ENCODE measurements at places on chromosomes 5 and 9.
A peak's percentile ranks its signal among the peaks of the same experiment; 100 is the strongest.

DNA sequence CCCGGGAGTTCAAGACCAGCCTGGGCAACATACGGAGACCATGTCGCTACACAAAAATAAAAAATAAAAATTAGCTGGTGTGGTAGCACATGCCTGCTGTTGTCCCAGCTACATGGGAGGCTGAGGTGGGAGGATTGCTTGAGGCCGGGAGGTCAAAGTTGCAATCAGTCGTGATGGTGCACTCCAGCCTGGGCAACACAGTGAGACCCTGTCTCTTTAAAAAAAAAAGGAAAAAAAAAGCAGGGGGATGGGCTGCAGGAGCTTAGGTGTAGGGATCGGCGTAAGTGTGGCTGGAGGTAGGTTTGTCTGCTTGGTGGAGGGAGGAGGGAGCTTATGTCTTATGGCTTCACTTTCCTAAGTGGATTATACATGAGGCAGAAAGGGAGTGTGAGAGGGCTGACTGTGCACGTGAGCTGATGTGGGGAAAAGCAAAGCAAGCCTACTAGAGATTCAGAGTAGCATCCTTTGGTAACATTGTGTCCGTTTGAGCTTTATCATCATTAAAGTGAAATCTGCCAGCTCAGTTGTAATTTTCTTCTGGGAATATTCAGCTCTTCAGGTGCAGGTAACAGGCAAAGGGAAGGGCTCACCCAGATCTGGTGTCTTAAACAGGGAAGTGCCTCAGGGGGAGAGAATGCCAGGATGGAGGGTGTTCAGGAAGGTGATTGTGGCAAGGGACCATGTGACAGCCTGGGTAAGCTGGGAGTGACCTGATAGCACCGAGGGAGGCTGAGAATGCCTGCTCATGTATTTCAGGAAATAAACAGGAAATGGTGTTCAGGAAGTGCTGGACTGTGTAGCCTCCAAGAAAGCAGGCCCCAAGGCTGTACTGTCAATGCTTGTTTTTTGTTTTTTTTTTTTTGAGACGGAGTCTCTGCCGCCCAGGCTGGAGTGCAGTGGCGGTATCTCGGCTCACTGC, 17.6 kb upstream of the SETX start:
- DNase-seq = no peak

GRCh38 chr9:131608493-131609037, 63.2 kb downstream of the PRRT1B start:
- DNase-seq = no peak

DNA sequence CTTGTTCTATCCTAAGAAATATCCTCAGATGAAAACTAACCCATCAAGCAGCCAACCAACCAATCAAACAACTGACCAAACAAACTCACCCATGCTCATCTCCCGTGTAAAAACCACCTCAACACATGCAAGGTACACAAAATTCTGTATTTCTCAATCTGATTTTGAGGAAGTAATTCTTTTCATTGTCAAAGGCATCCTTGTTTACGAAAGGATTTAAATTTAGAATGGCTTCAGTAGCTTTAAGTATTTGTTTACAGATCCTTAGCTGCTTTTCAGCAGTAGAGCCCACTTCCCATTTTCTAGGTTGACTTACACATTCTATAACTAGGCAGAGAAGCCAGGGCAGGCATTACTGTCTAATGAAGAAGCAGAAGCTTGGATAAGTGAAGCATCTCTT, 78.6 kb downstream of the NTRK2 start:
- DNase-seq = no peak

DNA sequence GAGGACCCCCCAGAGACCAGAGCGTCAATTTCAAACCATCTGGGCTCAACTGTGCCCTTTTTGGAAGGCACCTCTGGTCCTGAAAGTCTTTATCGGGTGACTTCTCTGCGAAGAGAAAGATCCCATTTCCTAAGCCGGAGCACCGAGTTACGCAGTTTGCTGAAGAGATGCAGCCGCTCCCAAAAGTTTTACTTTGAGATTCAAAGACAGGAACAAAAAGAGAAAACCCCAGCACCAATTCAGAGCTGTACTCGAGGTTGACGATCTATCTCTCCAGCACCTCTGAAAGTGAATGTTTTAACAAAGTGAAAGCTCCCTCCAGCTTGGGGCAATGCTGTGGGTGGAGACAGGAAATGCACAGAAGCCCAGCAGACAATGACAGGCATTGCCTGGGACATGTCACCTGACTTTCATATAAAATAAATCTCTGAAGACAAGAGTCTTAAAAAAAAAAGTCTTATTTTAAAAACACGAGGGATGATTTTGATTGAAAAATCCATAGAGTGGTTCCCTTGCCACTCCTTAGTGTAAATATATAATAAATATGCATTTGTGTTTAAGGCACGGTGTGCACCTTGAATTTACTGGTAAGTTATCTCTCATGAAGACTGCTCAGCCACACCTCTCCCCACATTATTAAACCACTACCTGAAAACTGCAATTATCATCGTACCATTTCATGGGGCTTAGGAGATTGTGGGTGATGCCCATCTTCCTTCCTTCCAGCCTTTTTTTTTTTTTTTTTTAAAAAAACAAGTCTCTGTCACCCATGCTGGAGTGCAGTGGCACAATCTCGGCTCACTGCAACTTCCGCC, 79.9 kb downstream of the FNBP1 start:
- DNase-seq = peak; percentile 87

DNA sequence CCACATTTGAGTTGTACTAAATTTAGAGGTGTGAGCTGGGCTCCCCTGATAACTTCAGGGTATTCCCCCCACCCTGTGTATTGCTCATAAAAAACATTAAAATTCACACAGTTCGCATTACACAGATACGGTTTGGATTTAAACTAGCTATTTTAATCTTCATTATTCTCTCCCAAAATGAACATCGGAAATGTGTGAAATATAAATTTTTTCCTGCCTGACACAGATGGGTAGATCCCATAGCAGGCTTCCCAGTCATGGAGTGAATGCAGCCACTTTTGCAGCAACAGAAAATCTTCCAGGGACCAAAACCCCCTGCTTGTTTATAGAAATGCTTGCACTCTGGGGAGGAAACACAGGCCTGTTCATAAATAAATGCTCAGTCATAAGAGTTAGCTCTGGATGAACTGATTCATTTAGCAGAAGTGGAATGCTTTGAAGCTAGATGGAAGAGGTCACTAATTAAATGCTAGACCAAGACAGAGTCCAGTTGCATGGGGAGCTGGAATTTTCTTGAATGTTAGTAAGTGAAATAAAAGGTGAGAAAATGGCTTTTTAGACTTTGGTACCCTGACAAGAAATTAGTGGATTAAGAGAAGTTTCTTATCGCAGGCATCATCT, 115.6 kb downstream of the PDE8B start:
- DNase-seq = no peak

GRCh38 chr9:79430619-79431018, 141.1 kb upstream of the TLE4 start:
- no peak for DNase-seq

DNA sequence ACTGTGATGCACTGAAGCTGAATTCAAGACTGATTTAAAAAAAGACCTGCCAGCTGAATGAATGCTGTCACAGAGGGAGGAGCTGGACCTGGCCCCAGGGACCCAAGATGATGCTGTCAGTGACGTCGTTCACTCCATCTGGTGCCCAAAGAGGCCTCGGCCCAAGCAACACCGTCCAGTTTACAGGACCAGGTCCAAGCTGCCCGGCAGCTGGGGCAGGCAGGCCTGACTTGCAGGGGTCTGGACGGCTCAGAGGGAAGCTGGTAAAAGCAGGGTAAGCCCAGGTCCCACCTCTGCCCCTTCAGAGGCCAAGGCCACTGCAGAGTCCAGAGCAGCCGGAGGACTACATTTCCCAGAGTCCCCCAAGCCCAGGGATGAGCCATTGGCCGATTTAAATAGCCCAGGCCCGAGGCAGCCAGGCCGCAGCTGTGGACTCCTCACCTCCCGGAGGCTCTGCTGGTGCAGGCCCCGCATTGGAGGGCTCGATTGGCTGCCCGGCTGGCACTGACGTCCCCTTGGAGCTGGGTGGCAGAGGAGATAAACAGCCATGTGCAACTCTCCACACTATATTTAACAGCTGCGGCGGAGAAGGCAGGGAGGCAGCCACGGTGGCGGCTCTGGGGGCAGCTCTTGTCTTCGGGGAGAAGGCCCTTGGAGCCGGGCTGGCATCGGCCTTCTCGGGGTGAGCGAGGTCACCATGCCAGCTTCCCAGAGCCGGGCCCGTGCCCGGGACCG, at the start of gene PLPP7:
PLPP7 (plus strand) TSS at position 423 of the 735 bp plus-strand sequence; CDS start at position 698, 275 bp downstream.
- DNase-seq = no peak

DNA sequence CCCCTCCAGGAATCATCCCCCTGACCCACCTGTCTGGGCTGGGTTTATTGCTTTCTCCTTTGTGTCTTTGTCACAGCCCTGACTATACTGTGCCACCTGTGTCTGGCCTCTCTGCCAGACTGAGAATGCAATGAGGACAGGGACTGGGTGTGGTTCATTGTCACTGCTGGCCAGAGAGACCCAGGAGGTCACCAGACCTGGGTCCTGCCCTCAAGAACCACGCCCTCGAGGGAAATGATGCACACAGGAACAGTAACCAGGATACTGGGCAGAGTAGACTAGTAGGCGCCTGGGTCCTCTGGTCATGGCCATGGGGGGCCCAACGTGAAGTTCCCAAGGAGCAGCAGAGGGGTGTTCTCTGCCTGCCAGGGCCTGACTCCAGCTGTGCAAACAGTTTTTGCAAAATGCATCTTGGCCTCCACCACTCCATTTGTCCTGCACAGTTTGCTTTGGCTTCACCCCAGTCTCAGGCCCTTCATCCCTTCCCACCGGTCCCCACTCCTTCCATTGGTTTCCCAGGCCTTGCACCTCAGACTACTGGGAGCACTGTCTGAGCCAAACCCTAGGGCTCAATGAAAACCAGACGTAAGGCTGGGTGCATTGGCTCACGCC, 17.8 kb downstream of the RGS3 start:
- DNase-seq = no peak

GRCh38 chr5:61307611-61308010, 24.4 kb upstream of the ZSWIM6 start:
- DNase-seq = no peak

- DNase-seq = no peak
Measured at GRCh38 chr9:38486056-38486615, 61.9 kb upstream of the IGFBPL1 start.

DNA sequence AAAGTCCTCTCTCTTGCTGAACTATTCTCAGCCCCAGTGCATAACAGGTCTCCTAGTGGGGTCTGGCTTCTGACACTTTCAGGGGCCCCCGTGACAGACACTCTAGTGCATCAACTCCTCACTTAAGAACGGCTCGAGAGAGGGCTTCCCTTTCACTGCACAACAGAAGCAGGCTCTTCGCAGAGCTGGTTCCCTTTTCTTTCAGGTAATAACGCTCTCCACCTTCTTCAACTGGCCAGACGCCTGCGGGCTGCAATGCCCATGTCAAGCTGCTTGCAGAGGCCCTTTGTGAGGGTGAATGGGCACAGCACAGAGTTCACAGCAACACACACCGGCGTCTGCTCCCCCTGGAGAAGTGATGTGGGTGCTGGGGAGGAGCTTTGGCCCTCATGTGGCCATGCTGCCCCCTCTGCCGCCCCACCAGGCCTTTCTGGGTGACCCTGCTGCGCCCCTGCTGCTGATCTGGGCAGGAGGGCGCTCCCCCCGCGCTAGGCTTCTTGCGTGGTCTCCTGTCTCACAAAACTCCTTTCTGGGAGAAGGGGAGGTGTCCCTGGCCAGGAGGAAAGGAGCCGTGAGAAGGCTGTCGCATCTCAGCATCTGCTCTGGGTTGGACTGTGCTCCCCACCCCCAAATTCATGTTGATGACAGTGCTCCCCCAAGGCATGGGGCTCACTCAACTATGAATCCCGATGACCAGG, 2.4 kb downstream of the MRPL36 start:
- no peak for DNase-seq

DNA sequence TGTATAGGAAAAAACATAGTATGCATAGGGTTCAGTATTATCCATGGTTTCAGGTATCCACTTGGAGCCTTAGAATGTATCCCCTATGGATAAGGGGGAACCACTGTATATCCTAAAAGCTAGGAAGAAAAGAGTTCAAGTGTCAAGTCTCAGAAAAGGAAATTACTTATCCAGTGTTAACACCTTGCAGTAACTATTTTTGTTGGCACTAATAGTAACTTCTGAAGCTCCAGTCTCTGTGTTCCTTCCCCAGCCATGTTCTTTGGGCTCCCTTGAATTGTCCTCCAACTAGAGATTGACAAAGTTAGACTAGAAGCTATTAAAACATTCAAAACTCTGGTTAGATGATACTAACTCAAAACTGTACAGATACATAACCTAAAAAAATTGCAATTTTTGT, 370.8 kb downstream of the NFIB start:
- no peak for DNase-seq

- no peak for DNase-seq
Measured at GRCh38 chr5:2738700-2739359, 12.6 kb downstream of the IRX2 start.

- no peak for DNase-seq
Measured at GRCh38 chr5:159774476-159775031, 141.7 kb upstream of the ADRA1B start.

DNA sequence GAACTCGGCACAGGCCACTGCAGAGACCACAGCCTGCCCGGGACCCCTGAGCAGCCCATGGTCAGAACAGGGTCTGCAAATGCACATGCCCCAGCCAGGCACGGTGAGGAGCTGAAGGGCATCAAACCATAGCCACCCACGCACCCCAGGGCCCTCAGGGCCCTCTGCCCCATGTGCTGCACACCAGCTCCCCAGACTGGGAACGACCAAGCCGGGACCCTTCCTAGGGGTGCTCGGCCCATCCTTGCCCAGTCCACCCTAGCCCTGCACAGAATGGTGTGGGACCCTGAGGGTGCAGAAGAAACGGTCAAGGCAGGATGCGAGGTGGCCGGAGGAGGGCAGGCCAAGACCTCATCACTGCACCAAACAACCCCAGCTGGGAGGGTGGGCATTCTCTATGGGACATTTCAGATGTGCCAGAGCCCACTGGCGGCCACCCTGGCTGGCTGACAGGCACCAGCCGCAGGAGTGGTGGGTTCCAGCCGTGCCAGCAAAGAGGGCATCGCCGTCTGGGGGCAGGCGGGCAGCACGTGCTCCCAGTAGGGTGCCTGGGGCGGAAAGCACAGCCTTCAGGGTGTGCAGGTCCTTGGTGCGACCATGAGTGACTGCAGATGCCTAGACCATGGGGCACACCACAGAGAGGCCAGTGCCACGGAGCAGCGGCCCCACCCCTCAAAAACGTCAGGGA, 16.4 kb downstream of the SLC12A7 start:
- DNase-seq = no peak

DNA sequence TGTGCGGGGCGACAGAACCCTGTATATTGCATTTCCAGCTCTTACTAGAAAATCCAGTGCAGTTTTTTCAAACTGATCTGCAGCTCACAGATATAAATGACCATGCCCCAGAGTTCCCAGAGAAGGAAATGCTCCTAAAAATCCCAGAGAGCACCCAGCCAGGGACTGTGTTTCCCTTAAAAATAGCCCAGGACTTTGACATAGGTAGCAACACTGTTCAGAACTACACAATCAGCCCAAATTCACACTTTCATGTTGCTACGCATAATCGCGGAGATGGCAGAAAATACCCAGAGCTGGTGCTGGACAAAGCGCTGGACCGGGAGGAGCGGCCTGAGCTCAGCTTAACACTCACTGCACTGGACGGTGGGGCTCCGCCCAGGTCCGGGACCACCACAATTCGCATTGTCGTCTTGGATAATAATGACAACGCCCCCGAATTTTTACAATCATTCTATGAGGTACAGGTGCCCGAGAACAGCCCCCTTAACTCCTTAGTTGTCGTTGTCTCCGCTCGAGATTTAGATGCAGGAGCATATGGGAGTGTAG, 786 bp downstream of the PCDHB5 start:
- no peak for DNase-seq

GRCh38 chr5:124979251-124979650, 232.8 kb upstream of the ZNF608 start:
- DNase-seq = no peak

Data from activated naive CD4-positive, alpha-beta T cell treated with anti-CD3 and anti-CD28 coated beads, Interleukin-2, amount 10 ng/mL, durations not matched to agents 7 days and 5 days (primary cell).